Adrenal gland (tissue), 19 donors: ENCODE measurements at places on chromosomes 3 and 15. TPM values are rescaled to one million over a fixed set of nuclear protein-coding genes. Genes with fewer than 3 reads are reported as not detected.

Gene IQSEC1
- 99.5 TPM for total RNA-seq

Gene PCSK6
- total RNA-seq: 3.5 TPM

Gene BFSP2
- not detected for total RNA-seq

Gene MKRN2OS
- not detected for total RNA-seq

Gene STRIT1
- not detected for total RNA-seq

Gene TLR9
- 0.61 TPM for total RNA-seq

Gene RBPMS2
- not detected for total RNA-seq

DNA sequence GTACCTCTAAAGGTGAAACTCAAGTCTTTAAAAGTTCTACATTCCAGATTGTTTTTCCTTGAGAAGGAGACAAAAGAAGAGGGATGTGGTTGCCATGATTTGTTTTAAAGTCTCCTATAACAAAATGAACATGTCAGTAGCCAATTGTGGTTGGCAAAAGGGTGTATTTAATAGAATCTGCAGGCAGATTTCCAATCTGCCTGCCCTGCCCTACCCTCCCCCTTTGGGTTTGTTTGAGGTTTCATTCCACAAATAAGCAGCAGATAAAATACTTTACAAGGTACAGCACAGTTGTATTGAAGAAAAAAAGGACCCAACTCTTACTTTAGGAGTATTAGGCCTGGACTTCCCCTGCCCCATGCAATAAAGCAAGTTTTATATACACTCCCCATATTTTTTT is 59.5 kb downstream of the MLH1 start:
- H3K4me1 ChIP-seq: peaks cover 25% of the 10 kb centered on the region
- H3K36me3 ChIP-seq: no peaks in the 10 kb centered on the region
- no peak for DNase-seq
- no peak overlapping the region for H3K27ac ChIP-seq
- no peaks in the 10 kb centered on the region for H3K27me3 ChIP-seq

DNA sequence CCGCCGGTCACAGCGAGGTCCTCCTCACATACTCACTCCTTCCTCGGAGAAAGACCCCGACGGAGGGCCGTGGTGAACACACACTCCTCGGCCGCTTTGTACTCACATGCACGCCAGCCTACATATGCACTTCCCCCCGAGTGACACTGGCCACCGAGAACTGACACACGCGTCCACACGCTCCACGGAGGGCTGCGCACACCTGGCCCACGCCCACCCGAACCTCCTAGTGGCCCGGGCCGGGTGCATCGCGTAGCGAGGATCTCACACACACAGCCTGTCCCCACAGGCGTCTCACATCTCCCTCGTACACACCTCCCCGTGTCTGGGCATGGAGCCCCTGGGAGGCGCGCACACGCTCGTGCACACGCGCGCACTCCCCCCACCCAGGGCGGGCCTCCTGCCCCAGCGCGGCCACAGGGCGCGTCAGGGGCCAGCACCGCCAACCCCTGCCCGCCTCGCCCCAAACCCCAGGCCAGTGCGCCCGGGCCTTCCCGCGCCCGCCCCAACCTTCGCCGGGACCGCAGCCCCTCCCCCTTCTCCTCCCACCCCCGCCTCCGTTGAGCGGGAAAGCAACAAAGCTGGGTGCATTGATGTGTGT is 411 bp upstream of the C3orf70 start:
- peak overlapping the region; percentile 74 for H3K27ac ChIP-seq
- H3K36me3 ChIP-seq: no peaks in the 10 kb centered on the region
- peaks cover 28% of the 10 kb centered on the region for H3K27me3 ChIP-seq
- no peaks in the 10 kb centered on the region for H3K4me1 ChIP-seq

DNA sequence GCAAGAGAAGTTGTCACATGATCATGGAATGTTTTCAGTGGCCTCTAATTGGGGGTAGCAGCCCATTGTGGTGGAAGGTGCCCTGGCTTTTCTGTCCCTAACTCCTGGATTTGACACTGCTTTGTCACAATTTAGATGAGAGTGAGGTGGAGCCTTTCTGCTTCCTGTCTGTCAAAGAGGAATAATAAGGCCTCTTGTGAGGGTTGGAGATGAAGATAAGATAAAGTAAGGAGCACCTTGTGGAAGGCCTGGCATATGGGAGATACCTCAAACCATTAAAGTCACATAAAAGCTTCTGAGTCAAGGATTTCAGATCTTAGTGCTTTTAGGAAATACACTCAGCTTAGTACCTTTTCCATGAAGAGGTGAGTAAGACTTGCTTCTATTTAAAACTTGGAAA is 172.6 kb upstream of the FAM3D start:
- no peaks in the 10 kb centered on the region for H3K36me3 ChIP-seq
- H3K4me3 ChIP-seq: no peak overlapping the region
- H3K27ac ChIP-seq: no peak overlapping the region
- H3K27me3 ChIP-seq: no peaks in the 10 kb centered on the region
- no peaks in the 10 kb centered on the region for H3K4me1 ChIP-seq

DNA sequence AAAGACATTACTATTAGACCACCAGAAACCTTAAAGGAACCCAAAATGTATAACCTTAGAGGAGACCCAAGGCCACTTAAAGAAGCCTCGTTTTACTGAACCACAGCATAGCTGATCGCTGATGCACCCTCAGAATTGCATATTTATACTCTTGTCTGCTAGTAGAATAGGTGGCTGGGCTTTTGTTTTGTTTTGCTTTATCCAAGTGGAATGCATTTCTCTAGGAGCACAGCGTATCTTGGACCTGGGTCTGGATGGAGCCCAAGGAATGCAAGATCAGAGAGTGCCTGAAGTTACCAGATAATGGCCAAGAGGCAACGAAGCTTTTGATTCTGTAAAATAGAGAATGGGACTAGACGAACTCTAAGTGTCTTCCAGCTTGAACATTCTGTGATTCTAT is 129.2 kb upstream of the COL8A1 start:
- no peak overlapping the region for H3K27ac ChIP-seq
- DNase-seq: no peak
- no peaks in the 10 kb centered on the region for H3K27me3 ChIP-seq
- H3K36me3 ChIP-seq: no peaks in the 10 kb centered on the region
- H3K4me1 ChIP-seq: no peaks in the 10 kb centered on the region

GRCh38 chr3:20182206-20182605 is 3.8 kb downstream of the SGO1 start:
- no peaks in the 10 kb centered on the region for H3K27me3 ChIP-seq
- no peak for DNase-seq
- H3K4me1 ChIP-seq: no peaks in the 10 kb centered on the region
- H3K4me3 ChIP-seq: no peak overlapping the region
- no peaks in the 10 kb centered on the region for H3K36me3 ChIP-seq
- no peak overlapping the region for H3K27ac ChIP-seq

DNA sequence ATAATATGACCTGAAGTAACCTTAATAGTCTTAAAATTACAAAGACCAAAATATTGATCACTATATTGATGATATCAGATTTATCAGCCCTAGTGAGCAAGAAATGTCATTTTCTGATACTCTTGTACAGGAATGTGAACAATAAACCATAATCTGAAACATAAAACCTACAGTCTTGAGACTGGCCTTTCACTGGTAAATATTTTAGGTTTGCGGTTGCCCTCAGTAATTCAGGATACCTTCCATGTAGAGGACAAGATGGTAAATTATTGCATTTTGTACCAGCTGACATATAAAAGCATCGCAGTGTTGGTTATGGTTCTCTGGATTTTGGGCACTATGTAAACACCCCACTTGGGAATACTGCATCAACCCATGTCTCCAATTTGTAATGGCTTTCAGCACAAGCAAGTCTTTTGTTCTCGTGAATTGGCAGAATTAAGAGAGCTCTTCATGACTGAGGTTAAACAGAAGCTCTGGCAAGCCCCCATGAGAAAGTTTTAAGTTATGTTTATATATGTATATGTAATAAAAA is 128.5 kb downstream of the LMLN start:
- H3K27me3 ChIP-seq: peaks cover 40% of the 10 kb centered on the region
- H3K36me3 ChIP-seq: no peaks in the 10 kb centered on the region
- H3K4me1 ChIP-seq: no peaks in the 10 kb centered on the region

DNA sequence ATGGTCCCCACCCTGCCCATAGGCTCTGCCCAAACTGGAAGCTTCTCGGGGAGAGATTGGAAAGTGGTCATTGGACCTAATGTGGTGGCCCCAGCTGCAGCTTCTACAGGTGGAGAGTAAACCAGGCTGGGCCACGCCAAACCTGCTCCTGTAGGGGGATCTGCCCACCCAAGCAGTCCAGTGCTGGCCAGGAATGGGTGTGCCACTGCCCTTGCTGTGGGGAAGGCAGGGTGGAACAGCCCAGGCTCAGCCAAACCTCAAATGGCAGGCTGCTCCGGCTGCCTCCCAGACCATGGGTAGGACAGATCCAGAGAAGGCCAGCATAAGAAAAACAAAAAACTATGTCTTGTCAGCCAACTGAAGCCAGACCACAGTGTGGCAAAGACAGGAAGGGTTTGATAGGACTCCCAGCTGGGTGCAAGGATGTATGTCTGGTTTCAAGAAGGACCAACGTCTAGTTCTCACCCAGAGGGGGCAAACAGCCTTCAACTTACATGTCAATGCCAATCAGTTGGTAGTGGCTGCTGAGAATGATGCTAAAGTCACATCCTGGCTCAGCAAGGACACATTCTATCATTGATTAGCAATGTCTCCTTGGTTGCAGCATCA is 267.3 kb downstream of the UACA start:
- no peak overlapping the region for H3K4me3 ChIP-seq
- no peaks in the 10 kb centered on the region for H3K36me3 ChIP-seq
- H3K4me1 ChIP-seq: peaks cover 10% of the 10 kb centered on the region
- no peak overlapping the region for H3K27ac ChIP-seq
- H3K27me3 ChIP-seq: no peaks in the 10 kb centered on the region

DNA sequence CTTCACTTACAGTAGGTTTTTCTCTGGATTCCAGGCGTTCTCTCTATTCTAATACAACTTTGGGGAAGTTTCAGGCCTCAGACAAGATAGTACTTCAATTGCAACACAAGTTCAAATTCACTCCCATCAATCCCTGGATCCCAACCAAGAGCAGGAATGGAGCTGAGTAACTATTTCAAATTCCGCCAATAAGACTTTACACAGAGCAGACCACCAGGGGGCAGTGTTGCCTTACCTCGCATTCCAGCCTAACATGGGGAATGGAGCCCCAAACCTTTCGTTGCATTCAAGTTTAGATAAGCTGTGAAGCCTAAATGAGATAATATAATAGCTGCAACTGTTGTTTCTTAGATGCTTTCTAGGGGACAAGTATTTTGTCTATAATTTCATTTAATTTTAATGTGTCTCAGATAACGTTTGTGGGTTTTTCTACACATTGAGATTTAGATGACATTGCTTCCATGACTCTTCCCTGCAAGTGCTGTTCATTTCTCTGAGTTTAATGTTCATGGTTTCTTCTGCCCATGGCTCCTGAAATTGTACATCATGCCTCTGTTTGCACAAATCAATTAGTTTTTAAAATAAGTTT is 186.7 kb downstream of the NSUN3 start:
- no peaks in the 10 kb centered on the region for H3K36me3 ChIP-seq
- peak; percentile 80 for DNase-seq
- H3K4me3 ChIP-seq: no peak overlapping the region
- H3K4me1 ChIP-seq: no peaks in the 10 kb centered on the region
- H3K27me3 ChIP-seq: no peaks in the 10 kb centered on the region
- no peak overlapping the region for H3K27ac ChIP-seq

- H3K27ac ChIP-seq: no peak overlapping the region
- peaks cover 9% of the 10 kb centered on the region for H3K4me1 ChIP-seq
- no peak for DNase-seq
- no peak overlapping the region for H3K4me3 ChIP-seq
- H3K27me3 ChIP-seq: no peaks in the 10 kb centered on the region
- H3K36me3 ChIP-seq: no peaks in the 10 kb centered on the region
Measured at GRCh38 chr15:44490622-44491021, 46.3 kb upstream of the EIF3J start.

GRCh38 chr3:126266291-126266840 is 86.0 kb upstream of the ALDH1L1 start:
- H3K4me1 ChIP-seq: peaks cover 29% of the 10 kb centered on the region
- H3K4me3 ChIP-seq: no peak overlapping the region
- no peaks in the 10 kb centered on the region for H3K36me3 ChIP-seq
- no peaks in the 10 kb centered on the region for H3K27me3 ChIP-seq
- peak overlapping the region; percentile 61 for H3K27ac ChIP-seq
- peak; percentile 38 for DNase-seq

DNA sequence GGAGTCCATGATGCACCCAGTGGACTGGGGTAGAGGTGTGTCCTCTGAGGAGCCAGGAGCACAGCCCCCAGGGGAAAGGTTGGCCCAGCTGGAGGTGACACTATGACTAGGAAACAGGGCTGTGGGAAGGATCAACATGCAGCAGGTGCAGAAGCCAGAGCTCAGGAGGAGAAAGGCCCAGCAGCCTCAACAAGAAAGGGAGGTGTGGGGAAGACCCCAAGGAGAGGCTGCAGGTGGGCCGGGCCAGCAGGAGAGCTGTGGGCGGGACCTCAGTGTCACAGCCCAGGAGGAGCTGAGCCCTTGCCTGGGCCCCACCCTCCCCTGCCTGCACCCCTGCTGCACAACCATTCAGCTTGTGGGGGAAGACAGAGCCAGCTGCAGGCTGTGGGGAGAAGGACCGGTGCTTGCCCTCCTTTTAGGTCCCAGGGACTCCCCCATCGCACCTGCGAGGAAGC is 18.4 kb upstream of the KLF13 start:
- H3K27ac ChIP-seq: no peak overlapping the region
- H3K4me1 ChIP-seq: no peaks in the 10 kb centered on the region
- no peak for DNase-seq
- no peaks in the 10 kb centered on the region for H3K36me3 ChIP-seq
- no peak overlapping the region for H3K4me3 ChIP-seq
- no peaks in the 10 kb centered on the region for H3K27me3 ChIP-seq

GRCh38 chr15:98519767-98520550 is 128.4 kb upstream of the IGF1R start:
- H3K4me3 ChIP-seq: no peak overlapping the region
- no peaks in the 10 kb centered on the region for H3K27me3 ChIP-seq
- H3K36me3 ChIP-seq: no peaks in the 10 kb centered on the region
- H3K27ac ChIP-seq: no peak overlapping the region
- DNase-seq: no peak

GRCh38 chr3:97927704-97928103 is 44.5 kb downstream of the RIOX2 start:
- H3K27me3 ChIP-seq: no peaks in the 10 kb centered on the region
- no peaks in the 10 kb centered on the region for H3K36me3 ChIP-seq
- no peak for DNase-seq
- no peaks in the 10 kb centered on the region for H3K4me1 ChIP-seq
- no peak overlapping the region for H3K4me3 ChIP-seq
- no peak overlapping the region for H3K27ac ChIP-seq

DNA sequence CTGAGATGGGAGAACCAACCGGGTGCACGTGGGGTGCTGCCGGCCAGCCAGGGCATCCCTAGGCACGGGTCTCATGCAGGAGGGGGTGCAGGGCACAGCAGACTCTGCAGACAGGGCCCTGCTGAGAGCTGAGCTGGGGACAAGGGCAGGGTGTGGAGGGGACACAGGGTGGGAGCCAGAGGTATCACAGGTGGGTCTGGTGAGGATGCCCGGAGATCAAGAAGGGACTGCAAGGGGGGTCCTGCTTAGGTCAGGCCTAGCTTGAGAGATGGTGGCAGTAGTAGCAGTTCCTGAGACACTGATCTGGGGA is 39.5 kb upstream of the PRR23E start:
- H3K27me3 ChIP-seq: peaks cover 4% of the 10 kb centered on the region
- no peak overlapping the region for H3K27ac ChIP-seq
- no peak overlapping the region for H3K4me3 ChIP-seq
- no peaks in the 10 kb centered on the region for H3K4me1 ChIP-seq
